ENCODE measurements at places on chromosomes 5 and 9. TPM values are rescaled to one million over a fixed set of nuclear protein-coding genes. Genes with fewer than 3 reads are reported as not detected.

The FRMPD1 gene
- not detected for polyA plus RNA-seq

The GPX8 gene
- polyA plus RNA-seq, result not detected

GRCh38 chr9:79656169-79656568, 84.4 kb downstream of the TLE4 start:
- H3K27me3 ChIP-seq, result no peaks in the 10 kb centered on the region
- no peak overlapping the region for H3K27ac ChIP-seq
- peaks cover 6% of the 10 kb centered on the region for H3K4me1 ChIP-seq
- H3K4me3 ChIP-seq, result no peak overlapping the region

- no peaks in the 10 kb centered on the region for H3K27me3 ChIP-seq
- peaks cover 8% of the 10 kb centered on the region for H3K36me3 ChIP-seq
- DNase-seq, result no peak
- peaks cover 78% of the 10 kb centered on the region for H3K4me1 ChIP-seq
- peak overlapping the region; percentile 37 for H3K27ac ChIP-seq
Observed at GRCh38 chr5:177498013-177498787, 796 bp upstream of the PDLIM7 start.

DNA sequence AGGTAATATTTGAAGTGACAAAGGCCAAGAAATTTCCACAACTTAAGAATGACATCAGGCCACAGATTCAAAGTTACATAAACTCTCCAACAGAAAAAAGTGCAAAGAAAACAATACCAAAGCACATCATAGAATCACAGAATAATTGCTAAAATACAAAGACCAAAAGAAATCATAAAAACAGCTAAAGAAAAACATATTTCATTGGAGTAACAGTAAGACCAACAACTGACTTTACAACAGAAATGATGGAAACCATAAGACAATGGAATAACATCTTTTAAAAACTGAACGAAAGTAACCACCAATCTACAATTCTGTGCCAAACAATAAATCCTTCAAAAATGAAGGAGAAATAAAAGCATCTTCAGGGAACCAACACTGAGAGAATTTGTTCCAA, 38.3 kb downstream of the ZDHHC21 start:
- no peaks in the 10 kb centered on the region for H3K36me3 ChIP-seq
- H3K4me3 ChIP-seq, result no peak overlapping the region
- H3K27me3 ChIP-seq, result no peaks in the 10 kb centered on the region
- no peak for DNase-seq

GRCh38 chr5:43772764-43773477, 169.9 kb downstream of the NNT start:
- H3K36me3 ChIP-seq, result no peaks in the 10 kb centered on the region
- H3K27ac ChIP-seq, result no peak overlapping the region
- no peak for DNase-seq
- no peaks in the 10 kb centered on the region for H3K27me3 ChIP-seq
- H3K4me3 ChIP-seq, result no peak overlapping the region

DNA sequence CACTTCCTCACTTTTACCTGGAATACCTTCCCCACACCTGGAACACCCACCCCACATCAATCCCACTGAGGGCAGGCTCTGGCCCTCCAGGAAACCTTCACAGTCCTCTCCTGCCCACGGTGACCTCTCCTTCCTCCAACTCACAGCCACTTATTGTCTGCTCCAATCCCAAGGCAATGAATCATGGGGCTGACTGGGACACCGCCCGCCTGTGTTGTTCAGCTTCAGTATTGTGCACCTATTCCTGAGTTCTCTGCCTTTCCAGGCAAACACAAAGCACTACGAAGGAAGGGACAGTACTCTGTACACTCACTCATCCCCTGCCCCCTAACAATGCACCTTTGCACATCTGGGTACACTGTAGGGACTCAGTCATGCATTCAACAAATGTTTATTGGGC, 7.3 kb downstream of the PCDH1 start:
- no peak for DNase-seq
- no peaks in the 10 kb centered on the region for H3K4me1 ChIP-seq
- H3K4me3 ChIP-seq, result no peak overlapping the region
- no peaks in the 10 kb centered on the region for H3K36me3 ChIP-seq

DNA sequence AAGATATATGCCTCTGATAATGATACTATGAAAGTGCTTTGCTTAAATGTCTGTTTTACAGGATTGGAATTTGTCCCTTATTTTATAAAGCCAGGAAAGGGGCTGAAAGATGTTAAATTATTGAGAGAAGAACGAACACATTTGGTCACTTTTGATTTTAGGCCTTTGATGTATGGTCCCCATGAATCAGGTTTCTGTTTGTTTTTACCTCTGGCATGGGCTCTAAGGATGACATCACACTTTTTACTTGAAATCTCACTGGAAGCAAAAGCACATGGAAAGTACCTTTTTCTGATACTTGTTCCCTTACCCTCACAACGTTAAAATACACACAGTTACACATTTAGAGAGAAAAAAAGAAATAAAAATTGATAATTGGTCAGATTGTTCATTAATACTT, 6.9 kb downstream of the OTULIN start:
- no peaks in the 10 kb centered on the region for H3K27me3 ChIP-seq
- H3K36me3 ChIP-seq, result peaks cover 34% of the 10 kb centered on the region
- peak; percentile 28 for DNase-seq
- peaks cover 44% of the 10 kb centered on the region for H3K4me1 ChIP-seq

- no peaks in the 10 kb centered on the region for H3K4me1 ChIP-seq
- H3K27ac ChIP-seq, result no peak overlapping the region
- peaks cover 93% of the 10 kb centered on the region for H3K36me3 ChIP-seq
- no peak for DNase-seq
- no peak overlapping the region for H3K4me3 ChIP-seq
Observed at GRCh38 chr9:35711501-35712428, 20.2 kb downstream of the TLN1 start.

DNA sequence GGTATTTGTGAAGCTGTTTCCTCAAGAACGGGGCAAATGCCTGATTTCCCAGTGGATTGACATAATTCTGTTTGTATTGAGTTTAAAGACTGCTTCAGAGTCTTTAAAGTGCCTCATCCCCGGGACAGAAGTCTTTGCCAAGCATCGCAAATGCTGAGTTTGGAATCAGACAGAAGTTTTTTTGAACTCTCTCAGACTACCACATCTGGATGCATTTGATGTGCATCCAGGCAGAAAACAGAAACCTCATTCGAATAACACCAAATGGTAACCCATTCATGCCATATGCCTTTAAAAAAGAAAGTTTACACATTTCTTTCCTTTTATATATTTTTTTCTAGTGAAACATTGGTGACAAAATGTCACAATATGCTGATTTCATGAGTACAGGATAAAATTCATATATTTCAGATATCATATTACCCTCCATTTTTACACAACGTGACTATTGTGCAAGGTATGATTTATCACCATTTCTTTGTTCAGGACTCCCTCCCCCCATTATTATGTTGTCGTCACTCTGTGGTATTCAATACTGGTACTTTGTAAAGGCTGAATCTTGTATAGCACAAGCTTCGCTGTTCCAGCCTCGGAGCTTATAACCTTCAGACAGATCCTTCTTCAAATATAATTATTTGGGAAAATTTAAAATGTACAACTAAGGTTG, 91.1 kb downstream of the ZNF608 start:
- H3K27ac ChIP-seq, result no peak overlapping the region
- no peak overlapping the region for H3K4me3 ChIP-seq
- H3K4me1 ChIP-seq, result peaks cover 38% of the 10 kb centered on the region
- no peaks in the 10 kb centered on the region for H3K36me3 ChIP-seq
- H3K27me3 ChIP-seq, result peaks cover 73% of the 10 kb centered on the region

GRCh38 chr5:116799401-116799800, 224.8 kb upstream of the SEMA6A start:
- no peak overlapping the region for H3K4me3 ChIP-seq
- no peaks in the 10 kb centered on the region for H3K27me3 ChIP-seq
- H3K4me1 ChIP-seq, result no peaks in the 10 kb centered on the region

The ARRDC1 gene
- polyA plus RNA-seq, result 83.2 TPM

- no peak overlapping the region for H3K4me3 ChIP-seq
- no peak overlapping the region for H3K27ac ChIP-seq
- no peak for DNase-seq
- no peaks in the 10 kb centered on the region for H3K4me1 ChIP-seq
- H3K36me3 ChIP-seq, result no peaks in the 10 kb centered on the region
- H3K27me3 ChIP-seq, result no peaks in the 10 kb centered on the region
Observed at GRCh38 chr5:39049315-39049714, 24.9 kb downstream of the RICTOR start.

DNA sequence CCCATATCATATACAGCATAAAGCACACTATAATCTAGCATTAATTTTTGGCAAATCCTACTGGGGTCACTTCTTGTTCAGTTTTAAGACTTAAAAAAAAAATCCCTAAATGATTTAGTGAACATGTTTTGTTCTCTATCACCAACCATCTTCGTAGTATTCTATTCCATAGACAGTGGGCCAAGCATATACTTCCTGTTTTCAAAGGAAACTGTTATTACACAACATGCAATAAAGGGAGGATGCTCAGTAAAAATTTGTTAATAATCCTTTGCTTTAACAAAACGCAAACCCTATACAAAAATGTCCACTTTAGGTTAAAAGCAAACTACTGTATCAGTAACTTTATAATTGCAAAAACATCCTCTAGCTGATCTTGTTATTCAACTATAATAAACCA, 13.0 kb downstream of the CCNH start:
- no peak overlapping the region for H3K27ac ChIP-seq
- peaks cover 18% of the 10 kb centered on the region for H3K4me1 ChIP-seq
- no peaks in the 10 kb centered on the region for H3K27me3 ChIP-seq
- H3K36me3 ChIP-seq, result peaks cover 89% of the 10 kb centered on the region
- peak; percentile 49 for DNase-seq

DNA sequence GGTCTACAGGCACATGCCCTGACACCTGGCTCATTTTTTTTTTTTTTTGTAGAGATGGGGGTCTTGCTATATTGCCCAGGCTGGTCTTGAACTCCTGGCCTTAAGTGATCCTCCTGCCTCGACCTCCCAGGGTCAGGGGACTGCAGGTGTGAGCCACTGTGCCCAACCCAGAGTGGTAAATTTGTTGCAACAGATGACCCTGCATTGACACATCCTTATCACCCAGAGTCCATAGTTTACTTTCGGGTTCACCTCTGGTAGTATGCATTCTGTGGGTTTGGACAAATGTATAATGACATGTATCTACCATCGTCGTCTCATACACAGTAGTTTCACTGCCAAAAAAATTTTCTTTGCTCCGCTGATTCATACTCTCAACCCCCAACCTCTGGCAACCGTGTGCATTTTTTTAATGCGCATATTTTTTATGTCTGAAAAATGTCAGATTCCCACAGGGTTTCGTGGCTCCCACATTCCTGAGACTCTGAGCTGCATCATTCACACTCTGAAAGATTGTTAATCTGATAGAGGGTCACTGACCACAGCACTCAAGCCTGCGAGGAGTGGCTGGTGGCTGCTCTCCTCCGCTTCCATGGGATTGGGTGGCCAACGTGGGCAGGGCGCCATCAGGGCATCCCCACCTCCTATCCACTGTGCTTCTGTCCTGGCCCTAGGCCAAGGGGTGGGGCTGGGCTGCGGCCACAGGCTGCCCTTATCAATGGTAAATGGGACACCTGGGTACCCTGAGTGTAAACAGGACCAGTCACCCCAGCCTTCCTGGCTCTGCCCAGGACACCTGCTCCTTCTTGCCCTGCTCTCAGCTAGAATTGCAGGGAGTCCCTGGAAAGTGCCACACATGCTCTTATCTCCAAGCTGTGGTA, 9.6 kb downstream of the NDST1 start:
- no peak overlapping the region for H3K4me3 ChIP-seq
- H3K27me3 ChIP-seq, result no peaks in the 10 kb centered on the region
- peaks cover 48% of the 10 kb centered on the region for H3K36me3 ChIP-seq
- peaks cover 1% of the 10 kb centered on the region for H3K4me1 ChIP-seq

GRCh38 chr5:158430798-158431167, 571.8 kb upstream of the CLINT1 start:
- H3K4me1 ChIP-seq, result peaks cover 13% of the 10 kb centered on the region
- H3K36me3 ChIP-seq, result no peaks in the 10 kb centered on the region
- DNase-seq, result no peak
- no peak overlapping the region for H3K27ac ChIP-seq

- H3K4me1 ChIP-seq, result no peaks in the 10 kb centered on the region
- no peak for DNase-seq
- no peak overlapping the region for H3K4me3 ChIP-seq
- H3K36me3 ChIP-seq, result no peaks in the 10 kb centered on the region
- H3K27ac ChIP-seq, result no peak overlapping the region
Observed at GRCh38 chr5:62038024-62038423, 268.0 kb upstream of the KIF2A start.

DNA sequence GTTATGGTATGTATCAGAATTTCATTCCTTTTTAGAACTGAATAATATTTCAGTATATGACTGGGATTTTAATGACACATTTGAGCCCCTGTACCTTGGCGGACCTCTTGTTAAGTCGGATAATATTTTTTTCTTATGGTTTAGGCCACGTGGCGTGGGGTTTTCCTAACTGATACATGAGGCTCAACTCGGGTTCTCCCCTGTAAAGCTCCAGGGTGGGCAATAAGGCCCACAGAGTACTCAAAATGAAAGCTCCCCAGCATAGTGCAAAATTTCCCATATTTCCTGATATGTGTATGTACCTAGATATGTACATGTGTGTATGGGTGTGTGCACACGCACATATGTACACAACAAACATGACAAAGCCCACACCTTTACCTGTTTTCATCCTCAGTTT, 24.5 kb downstream of the TICAM2 start:
- no peak overlapping the region for H3K4me3 ChIP-seq
- H3K36me3 ChIP-seq, result peaks cover 8% of the 10 kb centered on the region
- no peak for DNase-seq
- no peaks in the 10 kb centered on the region for H3K4me1 ChIP-seq

GRCh38 chr9:91516081-91516480, 92.4 kb upstream of the NFIL3 start:
- no peaks in the 10 kb centered on the region for H3K27me3 ChIP-seq
- peak overlapping the region; percentile 26 for H3K27ac ChIP-seq
- no peak overlapping the region for H3K4me3 ChIP-seq
- no peak for DNase-seq
- no peaks in the 10 kb centered on the region for H3K36me3 ChIP-seq
- H3K4me1 ChIP-seq, result peaks cover 19% of the 10 kb centered on the region

DNA sequence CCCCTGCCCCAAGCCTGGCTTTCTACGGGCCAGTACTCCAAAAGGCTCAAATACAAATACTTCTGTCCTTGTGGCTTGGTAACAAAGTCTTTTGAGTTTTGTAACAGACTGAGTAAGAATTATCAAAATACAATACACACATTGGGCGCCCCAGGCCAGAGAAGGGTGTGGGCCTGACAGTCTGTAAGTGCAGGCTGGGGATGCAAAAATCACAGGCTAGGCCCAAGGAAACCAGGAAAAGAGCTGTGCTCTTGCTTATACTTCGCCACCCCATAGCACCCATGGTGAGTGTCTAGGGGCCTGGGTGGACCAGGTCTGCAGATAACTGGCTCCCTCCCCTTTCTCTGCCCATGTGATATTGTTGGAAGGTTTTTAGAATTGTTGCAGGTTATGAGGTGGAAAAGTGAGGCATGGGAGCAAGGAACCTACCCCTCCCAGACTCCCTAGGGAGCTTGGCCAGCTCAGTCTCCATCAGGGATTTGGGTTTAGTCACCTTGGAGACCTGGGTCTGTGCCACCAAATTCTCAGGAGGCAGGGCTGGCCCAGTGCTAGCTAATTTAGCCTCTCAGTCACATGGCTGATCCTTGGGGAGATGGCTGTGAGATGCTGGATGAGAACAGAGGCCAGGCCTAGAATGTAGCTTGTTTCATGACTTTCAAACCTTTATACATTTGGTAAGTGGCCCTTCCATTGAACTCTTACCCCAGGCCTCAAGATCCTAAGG, 72.9 kb downstream of the TARS1 start:
- H3K4me1 ChIP-seq, result no peaks in the 10 kb centered on the region
- no peak overlapping the region for H3K4me3 ChIP-seq
- DNase-seq, result no peak
- H3K27me3 ChIP-seq, result no peaks in the 10 kb centered on the region

GRCh38 chr9:27628311-27628710, 55.0 kb upstream of the C9orf72 start:
- H3K36me3 ChIP-seq, result no peaks in the 10 kb centered on the region
- H3K27ac ChIP-seq, result no peak overlapping the region
- peaks cover 19% of the 10 kb centered on the region for H3K4me1 ChIP-seq

Data from CD14-positive monocyte (primary cell).